Motor neuron (in vitro differentiated cells): ENCODE measurements at places on chromosomes 4 and X. TPM values are rescaled to one million over a fixed set of nuclear protein-coding genes. Genes with fewer than 3 reads are reported as not detected.
A peak's percentile ranks its signal among the peaks of the same experiment; 100 is the strongest.

DNA sequence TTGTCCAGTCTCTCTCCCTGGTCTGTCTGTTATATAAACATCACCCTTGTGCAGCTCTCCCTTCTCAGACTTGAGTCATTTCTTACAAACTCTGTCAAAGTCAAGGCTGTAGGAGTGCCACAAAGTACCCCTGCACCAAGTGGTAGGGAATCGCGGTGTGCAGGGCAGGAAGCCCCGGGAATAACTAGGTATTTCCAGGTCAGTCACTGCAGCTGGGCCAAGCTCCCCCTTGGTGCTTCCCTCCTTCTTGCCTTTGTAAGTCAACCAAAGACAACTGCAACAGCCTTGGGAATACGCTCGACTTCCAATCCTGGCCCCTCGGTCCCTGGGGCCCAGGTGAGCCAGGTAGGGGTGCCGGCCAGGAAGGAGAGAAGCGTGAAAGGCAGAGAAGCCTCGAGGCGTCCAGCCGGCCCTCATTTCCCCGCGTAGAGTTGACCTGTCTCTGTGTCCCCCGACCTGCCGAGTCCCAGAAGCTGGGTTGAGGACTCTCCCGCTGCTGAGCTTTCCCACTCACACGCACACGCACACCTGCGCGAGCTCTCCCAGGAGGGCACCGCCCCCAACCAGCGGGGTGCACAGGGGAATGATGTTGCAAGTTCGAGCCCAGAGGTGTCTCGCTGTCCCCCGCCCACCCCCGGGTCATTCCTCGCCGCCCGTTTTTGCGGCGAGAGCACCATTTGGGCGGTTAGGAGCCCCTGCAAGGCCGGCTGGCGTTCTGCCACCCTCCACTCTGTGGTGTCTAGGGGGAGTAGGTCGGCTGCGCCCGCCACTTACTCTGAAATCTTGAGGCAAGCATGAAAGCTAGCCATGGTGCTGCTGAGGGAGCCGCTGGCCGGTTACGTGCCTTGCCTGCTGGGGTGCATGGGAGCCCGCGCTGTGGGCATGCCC lies 22.8 kb upstream of the KIAA1210 start:
- ATAC-seq: no peak

DNA sequence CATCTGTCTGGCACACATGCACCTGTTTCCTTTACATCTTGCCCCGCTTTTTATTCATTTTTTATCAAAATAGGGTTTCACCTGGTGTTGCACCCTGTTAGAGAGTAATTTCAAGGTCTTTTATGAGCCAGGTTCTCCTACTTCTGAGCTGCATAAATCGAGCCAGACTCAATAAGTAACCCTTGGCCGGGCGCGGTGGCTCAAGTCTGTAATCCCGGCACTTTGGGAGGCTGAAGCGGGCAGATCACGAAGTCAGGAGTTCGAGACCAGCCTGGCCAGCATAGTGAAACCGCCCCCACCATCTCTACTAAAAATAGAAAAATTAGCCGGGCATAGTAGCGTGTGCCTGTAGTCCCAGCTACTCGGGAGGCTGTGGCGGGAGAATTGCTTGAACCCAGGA lies 1.0 kb upstream of the PPP2R3B start:
- no peak for ATAC-seq

DNA sequence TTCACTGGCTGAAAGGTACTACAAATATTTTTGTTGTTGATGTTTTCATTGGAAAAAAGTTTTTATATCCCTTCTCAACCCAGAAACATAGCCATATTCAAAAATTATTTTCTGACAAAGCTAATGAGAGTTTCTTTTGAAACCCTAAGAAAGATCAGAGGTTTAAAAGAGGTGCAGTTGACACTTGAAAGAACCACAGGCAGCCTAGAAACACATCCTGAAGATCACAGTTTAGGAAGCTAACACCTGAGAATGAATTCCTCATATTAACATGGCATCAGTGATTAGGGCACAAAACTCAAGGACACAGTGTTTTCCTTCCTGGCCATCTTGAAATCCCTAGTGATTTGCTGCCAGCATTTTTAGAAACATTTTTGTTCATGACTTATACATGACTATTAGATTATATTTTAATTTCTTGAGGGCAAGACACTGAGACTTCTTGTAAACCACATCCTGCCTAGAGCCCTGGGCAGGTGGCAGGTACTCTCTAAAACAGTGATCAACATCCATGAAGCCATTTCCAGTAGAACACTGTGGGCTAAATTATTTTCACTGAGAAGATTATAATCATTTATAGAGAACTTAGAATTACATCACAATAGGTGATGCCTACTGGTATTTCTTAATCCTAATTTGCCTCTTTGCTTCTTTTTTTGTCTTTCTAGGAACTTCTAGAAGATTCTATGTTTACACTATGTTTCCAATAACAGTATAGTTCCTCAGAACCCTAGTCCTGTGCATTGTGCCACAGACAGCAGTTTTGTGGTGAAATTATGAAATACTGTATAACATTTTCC lies 80.0 kb downstream of the ARSJ start:
- no peak for ATAC-seq

- no peak for ATAC-seq
Observed at GRCh38 chr4:99586322-99586721, 11.7 kb downstream of the MTTP start.

- ATAC-seq: no peak
Observed at GRCh38 chr4:11484531-11484930, 55.8 kb upstream of the HS3ST1 start.

DNA sequence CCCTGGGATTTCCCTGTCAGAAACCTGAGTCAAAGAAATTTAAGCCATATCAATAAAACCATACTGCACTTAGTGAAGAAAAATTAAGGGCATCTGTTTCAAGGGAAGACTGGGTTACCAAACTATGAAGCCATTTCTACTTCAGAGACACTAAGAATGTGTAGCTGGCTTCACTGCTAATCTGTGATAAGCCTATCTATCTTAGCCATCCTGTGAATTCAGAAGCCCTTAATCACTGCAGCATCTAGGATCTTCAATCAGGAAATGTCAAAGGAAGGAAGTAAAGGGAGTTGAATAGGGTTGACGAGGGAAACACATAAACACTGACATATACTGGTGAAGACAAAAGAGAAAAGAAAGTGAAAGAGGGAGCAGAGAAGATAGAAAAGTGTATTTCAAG lies 777.6 kb upstream of the DIAPH2 start:
- ATAC-seq: no peak

The HOPX gene
- total RNA-seq: 0.24 and 0.30 TPM in 2 replicates

The XAGE2 gene
- total RNA-seq: not detected in 2 replicates

DNA sequence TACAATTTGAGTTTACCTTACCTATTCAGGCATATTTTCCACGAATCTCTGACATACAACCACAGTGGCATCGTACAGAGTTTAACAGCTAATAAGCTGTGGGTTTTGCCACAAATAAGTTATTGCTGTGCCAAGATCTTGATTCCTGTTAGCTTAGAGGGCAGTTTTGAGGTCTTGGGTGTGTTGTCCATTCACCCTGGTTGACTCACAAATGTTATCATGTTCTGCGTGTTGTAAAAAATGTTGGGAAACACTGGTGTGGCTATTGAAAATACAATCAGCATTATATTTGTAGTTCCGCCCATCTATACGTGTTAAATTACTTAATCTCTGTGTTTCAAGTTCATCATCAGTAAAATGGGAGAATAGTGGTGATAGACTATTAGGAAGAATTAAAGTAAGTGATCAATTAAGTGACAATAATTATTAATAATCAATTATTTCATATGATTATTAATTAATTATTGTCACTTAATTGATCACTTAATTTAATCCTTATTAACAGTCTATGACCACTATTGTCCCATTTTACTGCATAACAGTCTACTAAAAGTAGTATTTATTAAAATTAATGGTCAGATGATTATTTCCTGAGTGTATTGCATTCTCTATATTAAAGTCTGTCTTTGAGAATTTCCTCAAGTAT lies 96.3 kb downstream of the TMA16 start:
- no peak for ATAC-seq

GRCh38 chr4:68535974-68536373 lies 40.1 kb downstream of the UGT2B17 start:
- ATAC-seq: no peak

The HERC6 gene
- 8.7 and 11.1 TPM in 2 replicates for total RNA-seq

The NEXMIF gene
- total RNA-seq: 10.7 and 11.0 TPM in 2 replicates

GRCh38 chr4:142778430-142778829 lies 67.7 kb downstream of the INPP4B start:
- no peak for ATAC-seq

The STATH gene
- total RNA-seq: not detected in 2 replicates

DNA sequence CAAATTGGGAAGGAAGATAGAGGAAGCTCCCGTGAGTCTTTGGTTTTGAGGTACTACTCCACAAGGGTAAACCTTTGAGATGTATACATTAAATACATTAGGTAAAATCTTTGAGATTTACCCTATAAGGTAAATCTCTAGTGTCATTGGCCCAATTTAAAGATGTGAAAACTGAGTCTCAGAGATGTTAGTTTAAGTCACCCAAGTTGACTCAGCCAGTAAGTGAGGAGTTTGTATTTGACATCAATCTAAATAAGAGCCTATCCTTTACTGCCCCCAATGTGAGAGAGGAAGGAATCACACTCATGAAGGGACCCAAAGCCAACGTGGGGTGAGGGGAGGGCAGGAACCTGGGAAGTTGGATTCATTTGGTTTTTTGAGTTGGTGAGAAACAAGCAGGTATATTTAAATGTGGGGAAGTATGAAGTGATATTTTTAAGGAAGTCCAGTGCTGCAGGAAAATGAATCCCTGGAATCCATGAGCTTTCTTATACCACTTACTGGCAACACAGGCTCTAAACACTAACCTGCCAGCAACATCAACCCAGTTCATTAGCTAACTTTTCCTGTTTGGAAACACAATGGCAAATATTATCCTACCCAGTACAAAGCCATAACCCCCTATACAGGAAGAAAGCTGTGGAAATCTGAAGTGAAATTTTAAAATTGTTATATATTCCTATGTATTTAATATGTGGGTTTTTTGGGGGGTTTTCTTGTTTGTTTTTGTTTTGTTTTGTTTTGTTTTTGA lies 55.3 kb downstream of the PALLD start:
- ATAC-seq: no peak

- no peak for ATAC-seq
Observed at GRCh38 chr4:118798658-118799057, 37.3 kb downstream of the SEC24D start.

- no peak for ATAC-seq
Observed at GRCh38 chrX:141787655-141788054, 50.5 kb upstream of the MAGEC3 start.

The NWD2 gene
- 0.55 and 0.67 TPM in 2 replicates for total RNA-seq

- no peak for ATAC-seq
Observed at GRCh38 chr4:1030559-1030958, 19.1 kb downstream of the FGFRL1 start.

The DRP2 gene
- total RNA-seq: not detected in 2 replicates

GRCh38 chr4:177441061-177441802 lies 1.0 kb downstream of the AGA start:
- no peak for ATAC-seq

GRCh38 chr4:125346616-125347015 lies 31.9 kb downstream of the FAT4 start:
- ATAC-seq: peak; percentile 35

DNA sequence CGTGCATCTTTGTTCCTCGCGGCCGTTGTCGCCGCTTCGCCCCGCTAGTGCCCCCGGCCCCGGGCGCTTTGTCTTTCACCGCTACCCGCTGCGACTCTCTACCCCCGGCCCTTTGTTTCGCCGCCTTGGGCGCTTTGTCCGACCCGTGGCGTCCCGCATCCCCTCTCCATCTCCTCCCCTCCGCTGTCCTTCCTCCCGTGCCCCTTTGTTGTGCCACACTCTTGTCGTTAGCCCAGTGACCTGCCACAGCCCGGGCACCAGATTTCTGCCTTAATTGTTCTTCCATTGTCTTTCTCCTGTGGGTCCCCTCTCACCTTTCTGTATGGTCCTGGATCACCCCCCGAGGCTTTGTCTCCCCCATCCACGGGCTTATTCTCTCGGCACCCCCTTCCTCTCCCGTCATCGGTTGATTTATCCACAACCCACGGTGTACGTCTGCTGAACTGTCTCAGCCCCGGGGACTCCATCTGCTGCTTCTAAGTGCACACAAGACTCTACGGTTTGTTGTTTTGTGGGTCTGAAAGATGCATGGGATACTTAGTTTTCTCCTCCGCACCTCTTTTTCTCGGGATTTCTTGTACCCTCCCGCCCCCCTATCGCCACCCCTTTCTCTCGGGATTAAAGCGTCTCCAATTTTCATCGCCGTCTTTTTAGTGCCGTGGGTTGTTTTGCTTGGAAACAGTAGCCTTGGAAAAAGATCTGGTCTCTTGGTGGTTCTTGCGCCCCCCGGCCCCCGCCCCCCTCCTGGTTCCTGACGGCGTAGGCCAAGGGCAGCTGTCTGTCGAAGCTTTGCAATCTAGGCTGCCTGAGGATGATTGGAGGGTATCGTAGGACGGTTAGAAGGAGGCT lies 783 bp downstream of the RBPJ start:
- ATAC-seq: no peak

DNA sequence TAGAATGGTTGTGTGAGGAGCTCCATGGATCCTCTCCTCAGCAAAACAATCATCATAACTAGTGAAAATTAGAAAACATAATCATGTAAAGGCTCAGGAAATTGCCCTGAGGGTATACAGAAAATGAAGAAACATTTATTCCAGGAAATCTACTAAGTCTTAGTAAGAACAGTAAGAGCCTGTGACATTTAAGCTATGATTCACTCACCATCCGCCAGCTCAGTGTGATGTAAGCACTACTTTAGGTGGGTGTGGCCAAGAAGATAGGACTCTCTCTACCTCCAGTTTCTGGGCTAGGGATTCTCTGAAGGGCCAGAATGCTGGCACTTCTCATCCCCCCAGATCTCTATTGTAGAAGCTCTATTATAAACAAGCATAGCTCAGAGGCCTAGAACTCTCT lies 147.5 kb downstream of the DLG3 start:
- peak; percentile 77 for ATAC-seq

- peak; percentile 68 for ATAC-seq
Observed at GRCh38 chr4:7973545-7973981, 33.9 kb upstream of the AFAP1 start.

- ATAC-seq: peak; percentile 76
Observed at GRCh38 chrX:129959493-129959832, 23.0 kb upstream of the BCORL1 start.

The VEGFC gene
- total RNA-seq: 7.6 and 8.5 TPM in 2 replicates

DNA sequence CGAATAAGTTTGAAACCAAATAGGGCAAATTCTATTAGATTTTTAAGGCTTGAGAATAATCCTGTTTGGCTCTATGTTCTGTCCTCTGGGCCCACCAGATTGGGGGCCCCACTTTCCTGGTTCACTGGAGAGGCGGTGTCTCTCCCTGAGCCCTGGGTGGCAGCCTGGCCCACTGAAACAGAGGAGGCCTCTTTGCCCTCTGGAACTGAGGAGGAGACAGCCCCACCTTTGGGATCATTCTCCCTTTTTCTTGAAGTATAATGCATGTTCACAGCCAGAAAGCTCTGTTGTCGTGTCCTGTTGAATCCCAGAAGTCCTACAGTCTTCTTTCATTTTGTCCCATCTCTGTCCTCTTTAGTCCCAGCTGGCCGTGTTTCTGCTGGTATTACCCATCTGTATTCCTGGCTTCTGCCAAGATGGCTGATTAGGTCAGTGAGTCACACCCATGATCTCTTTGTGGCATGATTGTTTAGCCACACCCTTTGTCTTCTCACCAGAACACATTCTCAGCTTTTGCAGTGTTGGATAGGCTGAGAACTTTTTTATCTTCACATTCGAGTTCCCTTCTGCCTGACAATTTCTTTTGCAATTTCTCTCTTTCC lies 8.1 kb upstream of the TBC1D25 start:
- ATAC-seq: no peak
